IMR-90 (cell line): ENCODE measurements at places on chromosomes 7 and 10. TPM values are rescaled to one million over a fixed set of nuclear protein-coding genes. Genes with fewer than 3 reads are reported as not detected.

DNA sequence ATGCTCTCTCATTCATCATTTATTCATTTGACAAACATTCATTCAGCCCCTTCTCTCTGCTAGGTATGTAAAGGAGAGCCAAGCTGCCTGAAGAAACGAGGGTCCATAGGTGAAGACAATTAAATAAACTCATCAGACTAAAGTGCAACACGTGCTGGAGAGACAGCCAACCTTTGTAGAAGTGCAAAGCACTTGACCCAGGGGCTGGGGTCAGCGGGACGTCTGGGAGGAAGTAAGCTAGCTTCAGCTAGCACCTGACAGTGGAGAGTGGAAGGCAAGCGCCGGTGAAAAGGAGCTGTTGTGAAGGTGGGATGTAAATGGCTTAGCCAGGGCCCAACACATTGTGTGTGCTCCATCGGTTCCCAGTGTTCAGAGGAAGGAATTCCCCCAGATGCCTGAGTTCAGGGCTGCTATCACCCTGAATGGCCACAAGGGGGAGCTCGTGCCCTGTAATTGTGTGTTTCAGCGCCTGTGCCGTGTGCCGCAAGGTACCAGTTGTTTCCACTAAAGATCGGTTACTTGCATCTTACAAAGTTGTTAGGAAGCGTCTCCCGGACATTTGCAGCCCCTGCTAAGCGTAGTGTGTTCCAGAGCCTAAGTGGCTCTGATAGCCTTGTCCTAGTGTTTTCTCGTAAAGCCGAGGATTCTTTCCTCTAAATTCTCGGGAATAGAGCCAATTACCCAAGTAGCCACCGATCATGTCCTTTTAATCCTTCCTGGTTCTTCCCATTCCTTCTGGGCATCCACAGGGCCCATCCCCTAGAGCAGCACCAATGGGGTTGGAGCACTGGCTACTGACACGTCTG, 30.6 kb downstream of the TLX1 start:
- H3K4me3 ChIP-seq: peak overlapping the region; percentile 28
- no peak overlapping the region for H3K27ac ChIP-seq
- DNase-seq: peak; percentile 65

Gene UTF1
- not detected in 2 replicates for total RNA-seq

DNA sequence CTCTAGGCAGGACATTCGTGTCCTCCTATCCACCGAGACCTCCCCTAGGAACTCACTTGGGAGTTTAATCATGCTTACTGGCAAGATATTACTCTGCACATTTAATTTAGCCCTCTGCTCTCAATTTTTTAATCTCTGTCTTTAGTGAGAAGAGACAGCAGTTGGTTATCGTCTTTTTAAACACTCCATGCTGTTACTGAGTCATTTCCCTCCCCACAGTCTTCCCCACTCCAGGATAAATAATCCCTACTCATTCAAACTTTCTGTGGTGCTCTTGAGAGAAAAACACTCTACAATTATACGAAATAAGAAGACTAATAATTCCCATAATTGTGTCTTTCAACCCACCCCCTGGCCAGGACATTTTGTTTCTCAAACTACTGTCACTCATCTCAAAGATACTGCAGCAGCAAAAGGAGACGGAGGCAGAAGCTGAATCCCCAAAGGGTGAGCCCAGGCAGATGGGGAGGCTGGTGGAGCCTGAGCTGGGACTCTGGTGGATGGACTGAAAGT, 84.2 kb downstream of the ANK3 start:
- H3K27me3 ChIP-seq: no peaks in the 10 kb centered on the region
- H3K4me3 ChIP-seq: no peak overlapping the region
- peak overlapping the region; percentile 14 for H3K27ac ChIP-seq
- H3K36me3 ChIP-seq: no peaks in the 10 kb centered on the region

DNA sequence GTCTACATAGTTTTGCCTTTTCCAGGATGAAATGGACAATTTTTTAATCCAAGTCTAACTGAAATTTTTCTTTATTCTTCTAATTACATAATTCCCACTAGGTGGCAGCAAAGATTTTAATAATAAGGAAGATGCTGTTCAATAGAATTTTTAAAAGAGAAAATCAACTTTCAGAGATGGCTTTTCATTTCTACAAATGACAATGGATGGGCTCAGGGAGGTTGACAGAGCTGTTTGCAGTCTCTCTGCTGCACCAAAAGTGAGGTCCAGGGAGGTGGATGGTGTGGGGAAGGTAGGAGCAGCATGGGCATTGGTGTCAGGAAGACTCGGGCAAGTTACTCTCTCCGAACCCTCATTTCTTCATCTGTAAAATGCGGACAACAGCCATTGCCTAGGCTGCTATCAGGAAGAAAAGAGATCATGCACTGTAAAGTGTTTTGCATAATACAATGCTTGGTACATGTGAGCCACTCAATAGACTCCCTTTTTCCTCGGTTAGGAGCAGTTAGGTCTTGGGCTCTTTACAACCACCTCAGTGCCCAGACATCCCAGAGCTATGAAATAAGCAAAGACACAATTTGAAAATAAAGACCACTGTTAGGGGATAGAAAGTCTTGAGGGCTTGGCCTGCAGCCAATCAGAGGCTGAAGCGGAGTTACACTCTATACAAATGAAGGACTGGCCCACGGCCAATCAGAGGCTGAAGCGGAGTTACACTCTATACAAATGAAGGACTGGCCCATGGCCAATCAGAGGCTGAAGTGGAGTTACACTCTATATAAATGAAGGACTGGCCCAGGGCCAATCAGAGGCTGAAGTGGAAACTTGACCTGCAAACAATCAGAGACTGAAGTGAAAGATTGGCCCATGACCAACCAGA, 107.1 kb downstream of the ABLIM1 start:
- DNase-seq: peak; percentile 47
- H3K27me3 ChIP-seq: peaks cover 8% of the 10 kb centered on the region
- H3K4me1 ChIP-seq: no peaks in the 10 kb centered on the region
- H3K4me3 ChIP-seq: peak overlapping the region; percentile 16; the same call in 1 of the 2 replicates

- no peak overlapping the region for H3K4me3 ChIP-seq
- peaks cover 7% of the 10 kb centered on the region for H3K4me1 ChIP-seq
- DNase-seq: no peak
- H3K27ac ChIP-seq: no peak overlapping the region
- no peaks in the 10 kb centered on the region for H3K27me3 ChIP-seq
These were observed 26.7 kb upstream of the PROSER2 start for GRCh38 chr10:11796474-11796873.

Gene PLEKHS1
- total RNA-seq: not detected in 2 replicates

GRCh38 chr7:16299853-16300252, 121.5 kb downstream of the CRPPA start:
- no peaks in the 10 kb centered on the region for H3K27me3 ChIP-seq
- DNase-seq: peak; percentile 3
- no peaks in the 10 kb centered on the region for H3K36me3 ChIP-seq
- H3K4me1 ChIP-seq: no peaks in the 10 kb centered on the region
- no peak overlapping the region for H3K4me3 ChIP-seq
- H3K27ac ChIP-seq: no peak overlapping the region

Gene LEP
- not detected in 2 replicates for total RNA-seq

GRCh38 chr7:441684-442421, 77.8 kb downstream of the PDGFA start:
- DNase-seq: no peak
- H3K4me1 ChIP-seq: no peaks in the 10 kb centered on the region
- no peaks in the 10 kb centered on the region for H3K36me3 ChIP-seq
- H3K27me3 ChIP-seq: peaks cover 15% of the 10 kb centered on the region; the same call in 1 of the 2 replicates
- no peak overlapping the region for H3K27ac ChIP-seq

GRCh38 chr10:95606922-95607321, 45.8 kb upstream of the SORBS1 start:
- no peak overlapping the region for H3K4me3 ChIP-seq
- peak; percentile 62 for DNase-seq
- no peaks in the 10 kb centered on the region for H3K27me3 ChIP-seq
- peaks cover 48% of the 10 kb centered on the region for H3K36me3 ChIP-seq

GRCh38 chr10:82267014-82267413, 392.0 kb downstream of the NRG3 start:
- H3K4me1 ChIP-seq: no peaks in the 10 kb centered on the region
- H3K36me3 ChIP-seq: no peaks in the 10 kb centered on the region
- no peaks in the 10 kb centered on the region for H3K27me3 ChIP-seq
- DNase-seq: no peak
- no peak overlapping the region for H3K27ac ChIP-seq

- no peaks in the 10 kb centered on the region for H3K27me3 ChIP-seq
- no peaks in the 10 kb centered on the region for H3K4me1 ChIP-seq
- H3K36me3 ChIP-seq: no peaks in the 10 kb centered on the region
- H3K4me3 ChIP-seq: no peak overlapping the region
These were observed 66.2 kb upstream of the C10orf90 start for GRCh38 chr10:126736727-126737126.

GRCh38 chr10:103911021-103911459, 6.9 kb downstream of the STN1 start:
- no peak overlapping the region for H3K4me3 ChIP-seq
- H3K27ac ChIP-seq: no peak overlapping the region; the same call in 1 of the 2 replicates
- no peaks in the 10 kb centered on the region for H3K36me3 ChIP-seq
- DNase-seq: no peak

DNA sequence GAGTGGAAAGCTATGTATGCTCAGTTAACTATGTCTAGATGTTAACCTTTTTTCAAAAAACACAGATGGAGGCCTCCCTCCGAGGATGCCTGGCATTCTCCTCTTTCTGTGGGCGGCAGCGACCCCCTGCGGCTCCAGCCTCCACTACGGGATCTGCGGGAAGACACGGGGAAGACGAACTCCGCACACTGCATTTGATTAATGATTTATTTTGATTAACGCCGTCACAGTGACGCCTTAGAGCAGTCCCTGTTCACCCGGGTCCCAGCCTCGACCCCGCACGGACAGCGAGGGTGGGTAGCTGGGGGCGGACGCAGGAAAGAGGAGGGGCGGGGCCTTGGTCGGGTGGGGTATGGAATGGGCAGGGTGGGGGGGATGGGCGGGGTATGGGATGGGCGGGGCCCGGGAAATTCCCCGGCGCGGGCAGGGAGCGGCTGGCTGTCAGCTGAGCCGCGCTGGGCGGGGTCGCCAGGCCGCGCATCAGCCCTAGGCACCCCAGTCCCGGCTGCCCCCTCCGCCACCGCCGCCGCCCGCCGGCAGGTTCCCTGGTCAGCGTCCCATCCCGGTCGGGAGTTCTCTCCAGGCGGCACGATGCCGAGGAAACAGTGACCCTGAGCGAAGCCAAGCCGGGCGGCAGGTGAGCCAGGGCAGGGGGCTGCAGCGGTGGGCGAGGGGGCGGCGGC, at the start of gene OPTN:
TSS of gene OPTN (plus strand) at position 498 of the 683 bp plus-strand sequence. CDS start 8,960 bp downstream, outside the sequence.
- no peaks in the 10 kb centered on the region for H3K27me3 ChIP-seq
- H3K4me1 ChIP-seq: peaks cover 9% of the 10 kb centered on the region
- DNase-seq: peak; percentile 83
- peak within 1 kb of the TSS; percentile 93 for H3K27ac ChIP-seq
- H3K4me3 ChIP-seq: peak within 1 kb of the TSS; percentile 73

Gene CRYGN
- not detected in 2 replicates for total RNA-seq

- no peaks in the 10 kb centered on the region for H3K27me3 ChIP-seq
- peak overlapping the region; percentile 92 for H3K27ac ChIP-seq
- no peak for DNase-seq
- H3K4me3 ChIP-seq: no peak overlapping the region
- peaks cover 27% of the 10 kb centered on the region for H3K4me1 ChIP-seq
These were observed 10.3 kb upstream of the HSPB1 start for GRCh38 chr7:76292213-76292573.

DNA sequence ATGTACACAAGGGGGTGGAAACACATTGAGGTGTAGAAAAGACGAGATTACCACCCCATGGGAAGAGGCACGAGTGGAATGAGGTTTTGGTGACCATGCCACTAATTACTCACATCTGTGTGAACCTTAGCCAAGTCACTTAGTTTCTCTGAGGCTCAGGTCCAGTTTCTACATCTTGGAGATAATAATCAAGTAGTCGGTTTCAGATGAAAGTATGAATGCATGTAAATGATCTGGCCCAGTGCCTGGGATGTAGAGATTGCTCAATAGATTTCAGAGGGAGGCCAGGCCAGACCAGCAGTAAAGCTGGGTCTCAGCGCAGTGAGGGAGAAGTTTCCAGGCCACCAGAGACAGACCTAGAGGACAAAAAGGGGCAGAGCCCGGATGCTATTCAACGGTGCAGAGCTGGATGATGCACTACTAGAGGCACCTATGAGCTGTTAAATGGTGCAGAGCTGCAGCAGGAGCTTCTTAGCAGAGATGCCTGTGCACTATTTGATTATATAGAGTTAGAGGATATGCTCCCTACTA, 725.1 kb downstream of the GRID1 start:
- no peaks in the 10 kb centered on the region for H3K4me1 ChIP-seq
- no peak overlapping the region for H3K27ac ChIP-seq
- H3K36me3 ChIP-seq: no peaks in the 10 kb centered on the region

Gene SUN3
- not detected in 2 replicates for total RNA-seq

Gene OR9A2
- total RNA-seq: not detected in 2 replicates

Gene NEBL
- total RNA-seq: under 0.01 TPM in 1 of 2 replicates, not detected in the other

- no peak for DNase-seq
- H3K4me1 ChIP-seq: peaks cover 3% of the 10 kb centered on the region; the same call in 1 of the 2 replicates
- no peak overlapping the region for H3K4me3 ChIP-seq
- H3K27me3 ChIP-seq: peaks cover 22% of the 10 kb centered on the region
- no peaks in the 10 kb centered on the region for H3K36me3 ChIP-seq
These were observed 9.6 kb downstream of the IL2RA start for GRCh38 chr10:6052247-6053221.

DNA sequence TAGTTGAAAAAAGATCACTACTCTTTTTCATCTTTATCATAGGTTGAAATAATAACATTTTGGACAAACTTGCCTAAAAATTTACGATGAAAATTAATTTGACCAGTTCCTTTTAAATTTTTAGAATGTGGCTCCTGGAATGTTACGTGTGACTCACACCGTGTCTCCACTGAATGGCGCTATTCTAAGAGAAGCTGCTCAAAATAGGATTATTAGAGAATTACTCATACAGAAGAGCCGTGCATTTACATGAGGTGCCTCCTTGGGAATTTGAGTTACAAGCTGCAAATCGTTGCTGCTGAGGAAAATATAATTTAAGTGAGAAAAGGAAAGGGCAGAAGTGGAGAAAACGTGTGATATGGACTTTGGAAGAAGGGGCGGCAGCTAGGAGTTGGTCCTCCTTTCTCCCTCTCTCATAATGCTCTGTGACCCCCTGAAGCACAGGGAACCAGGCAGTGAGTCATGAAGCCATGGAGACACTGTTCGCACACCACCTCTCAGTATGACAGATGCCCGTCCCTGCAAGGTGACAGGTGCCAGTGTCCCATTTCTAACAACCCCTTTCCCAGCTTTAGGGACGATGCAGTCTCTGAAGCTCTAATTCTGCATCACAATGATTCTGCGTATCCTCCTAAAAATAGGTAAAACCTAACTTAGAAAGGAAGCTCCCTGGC, 323.2 kb upstream of the COBL start:
- H3K27ac ChIP-seq: no peak overlapping the region
- no peak overlapping the region for H3K4me3 ChIP-seq
- H3K27me3 ChIP-seq: no peaks in the 10 kb centered on the region
- H3K36me3 ChIP-seq: no peaks in the 10 kb centered on the region
- no peaks in the 10 kb centered on the region for H3K4me1 ChIP-seq

- no peaks in the 10 kb centered on the region for H3K36me3 ChIP-seq
- H3K27ac ChIP-seq: no peak overlapping the region
- DNase-seq: peak; percentile 72
- peaks cover 10% of the 10 kb centered on the region for H3K4me1 ChIP-seq
These were observed 159.8 kb downstream of the MAGI2 start for GRCh38 chr7:79293655-79294142.

Gene ANKRD7
- total RNA-seq: 0.18 and 0.28 TPM in 2 replicates
